CD4-positive, alpha-beta memory T cell (primary cell): ENCODE measurements at places on chromosomes 16 and 17.

DNA sequence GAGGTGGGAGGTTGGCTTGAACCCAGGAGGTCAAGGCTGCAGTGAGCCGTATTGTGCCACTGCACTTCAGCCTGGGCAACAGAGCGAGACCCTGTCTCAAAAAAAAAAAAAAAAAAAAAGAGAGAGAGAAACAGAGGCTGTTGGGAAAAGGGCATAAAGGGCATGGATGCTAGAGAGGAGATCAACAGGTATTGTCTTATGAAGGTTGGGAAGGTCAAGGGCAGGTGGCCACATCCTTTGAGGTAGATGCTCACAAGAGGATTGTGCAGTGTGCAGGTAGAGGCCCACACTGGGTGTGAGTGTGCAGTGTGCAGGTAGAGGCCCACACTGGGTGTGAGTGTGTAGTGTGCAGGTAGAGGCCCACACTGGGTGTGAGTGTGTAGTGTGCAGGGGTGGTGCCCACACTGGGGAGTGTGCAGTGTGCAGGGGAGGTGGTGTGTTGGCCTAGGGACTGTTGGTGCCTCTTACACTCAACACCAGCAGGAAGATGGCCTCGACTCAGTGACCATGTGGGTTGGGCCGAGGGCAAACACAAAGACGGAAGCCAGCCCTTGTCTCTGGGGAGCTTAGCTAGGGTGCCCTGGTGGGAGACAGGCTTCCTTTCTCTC, 404.9 kb upstream of the TNRC6C start:
- DNase-seq, result no peak

- no peak for DNase-seq
These were observed 242.2 kb upstream of the CCL2 start for GRCh38 chr17:34012709-34013375.

DNA sequence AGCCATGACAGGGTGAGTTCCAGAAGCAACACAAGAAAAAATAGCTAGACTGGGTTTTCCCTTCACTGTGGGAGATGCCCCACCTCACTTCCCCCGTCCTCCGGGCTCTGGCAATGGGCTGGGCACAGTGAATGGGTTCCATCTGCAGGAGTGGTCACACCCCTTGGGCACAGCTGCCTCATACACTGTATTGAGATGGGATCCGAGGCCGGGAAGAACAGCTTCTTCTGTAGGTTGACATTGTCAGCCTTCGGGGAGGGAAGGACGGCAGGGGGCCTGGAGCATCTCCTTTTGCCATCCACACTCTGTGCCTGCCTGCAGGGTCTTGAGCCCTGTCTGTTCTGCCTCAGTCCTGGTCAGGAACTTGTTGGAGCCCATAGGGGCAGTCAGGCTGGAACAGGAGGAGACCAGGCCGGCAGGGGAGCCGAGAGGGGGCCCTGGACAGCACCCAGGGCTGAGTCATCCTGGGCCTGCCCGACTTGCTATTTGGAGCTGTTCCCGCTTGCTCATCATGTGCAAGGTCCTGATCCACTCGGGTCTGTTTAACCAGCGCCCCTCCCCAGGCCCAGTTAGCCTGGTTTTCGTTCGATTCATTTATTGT, 286.7 kb downstream of the SEC14L1 start:
- DNase-seq, result no peak

- DNase-seq, result no peak
These were observed 28.8 kb upstream of the ARL4D start for GRCh38 chr17:43369986-43370385.

- DNase-seq, result no peak
These were observed 25.2 kb upstream of the TMEM220 start for GRCh38 chr17:10754861-10755591.
